ENCODE measurements at places on chromosomes 1 and 21. TPM values are rescaled to one million over a fixed set of nuclear protein-coding genes. Genes with fewer than 3 reads are reported as not detected.

DNA sequence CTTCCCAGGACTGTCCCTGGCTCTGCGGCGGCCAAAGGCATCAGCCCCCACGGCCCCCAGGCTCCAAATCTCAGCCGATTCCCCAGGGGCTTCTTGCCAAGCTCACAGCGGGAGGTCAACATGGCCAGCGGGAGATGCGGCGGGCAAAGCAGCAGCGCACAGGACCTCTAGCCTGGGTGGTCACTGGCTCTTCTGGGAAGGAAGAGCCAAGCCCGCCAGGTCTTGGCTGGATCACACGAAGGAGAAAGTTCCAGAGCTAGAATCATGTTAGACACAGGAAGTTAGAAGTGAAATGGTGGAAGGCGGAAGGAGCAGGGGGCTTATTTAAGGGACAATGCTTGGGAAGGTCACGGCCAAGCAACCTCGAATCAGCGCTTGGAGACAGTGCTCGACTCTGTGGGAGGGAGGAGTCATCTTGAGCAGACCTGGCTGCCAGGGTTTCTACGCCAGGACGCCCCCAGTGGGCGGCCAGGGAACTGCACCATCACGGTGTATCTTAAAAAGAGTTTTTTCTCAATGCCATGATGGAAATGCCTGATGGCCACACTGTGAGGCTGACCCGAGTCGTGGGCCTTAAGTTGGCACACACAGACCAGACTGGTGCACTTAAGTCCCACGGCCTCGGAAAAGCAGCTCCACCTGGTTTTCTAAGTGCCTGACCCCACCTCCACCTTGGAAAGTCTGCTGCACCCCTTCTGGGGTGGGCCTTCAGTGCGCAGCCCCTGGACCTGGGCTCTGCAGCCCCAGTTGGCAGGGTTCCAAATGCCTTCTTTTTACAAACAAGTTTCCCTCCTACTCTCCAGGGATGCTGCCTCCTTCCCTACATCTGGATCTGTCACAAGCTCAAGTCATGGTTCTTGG lies 29.3 kb downstream of the SLC66A1 start:
- DNase-seq, result peak; percentile 61

GRCh38 chr1:6961905-6962477 lies 176.7 kb downstream of the CAMTA1 start:
- DNase-seq, result no peak

Gene POU3F1
- not detected for total RNA-seq

Gene KCNN3
- 0.37 TPM for total RNA-seq

Gene NTMT2
- not detected for total RNA-seq

Gene HSD3B2
- total RNA-seq, result not detected

Gene OR2L8
- total RNA-seq, result not detected

Gene NKAIN1
- total RNA-seq, result 2.8 TPM

Gene LORICRIN
- total RNA-seq, result not detected

Data from M059J (cell line).